ENCODE measurements at places on chromosomes 1 and 21.

GRCh38 chr1:5611851-5612250 lies 380.4 kb downstream of the NPHP4 start:
- H3K27ac ChIP-seq = no peak overlapping the region
- no peaks in the 10 kb centered on the region for H3K27me3 ChIP-seq
- DNase-seq = no peak
- H3K4me3 ChIP-seq = no peak overlapping the region

GRCh38 chr1:41723786-41724185 lies 194.9 kb downstream of the HIVEP3 start:
- no peak for DNase-seq
- H3K4me1 ChIP-seq = peaks cover 17% of the 10 kb centered on the region
- H3K27me3 ChIP-seq = no peaks in the 10 kb centered on the region
- H3K4me3 ChIP-seq = no peak overlapping the region
- no peak overlapping the region for H3K27ac ChIP-seq

GRCh38 chr1:57422271-57423134 lies 1.4 kb downstream of the DAB1 start:
- peaks cover 2% of the 10 kb centered on the region for H3K36me3 ChIP-seq
- H3K4me1 ChIP-seq = peaks cover 21% of the 10 kb centered on the region
- H3K27ac ChIP-seq = no peak overlapping the region
- H3K4me3 ChIP-seq = peak overlapping the region; percentile 75
- DNase-seq = no peak

- no peaks in the 10 kb centered on the region for H3K27me3 ChIP-seq
- H3K4me3 ChIP-seq = peak overlapping the region; percentile 82
- DNase-seq = no peak
- peaks cover 2% of the 10 kb centered on the region for H3K36me3 ChIP-seq
- no peak overlapping the region for H3K27ac ChIP-seq
Observed at GRCh38 chr1:247111259-247111699, 7.1 kb upstream of the ZNF669 start.

- H3K36me3 ChIP-seq = no peaks in the 10 kb centered on the region
- H3K4me3 ChIP-seq = no peak overlapping the region
- H3K27me3 ChIP-seq = no peaks in the 10 kb centered on the region
Observed at GRCh38 chr1:93678491-93678890, 3.1 kb downstream of the BCAR3 start.

GRCh38 chr1:90318431-90318830 lies 323.5 kb downstream of the ZNF326 start:
- H3K27ac ChIP-seq = no peak overlapping the region
- no peak overlapping the region for H3K4me3 ChIP-seq
- no peak for DNase-seq
- H3K27me3 ChIP-seq = peaks cover 10% of the 10 kb centered on the region

GRCh38 chr21:19590044-19590443 lies 1186.5 kb upstream of the TMPRSS15 start:
- peaks cover 7% of the 10 kb centered on the region for H3K4me1 ChIP-seq
- no peaks in the 10 kb centered on the region for H3K36me3 ChIP-seq
- H3K27ac ChIP-seq = no peak overlapping the region
- no peaks in the 10 kb centered on the region for H3K27me3 ChIP-seq
- DNase-seq = no peak
- H3K4me3 ChIP-seq = no peak overlapping the region

GRCh38 chr21:26847002-26847401 lies 1.8 kb upstream of the ADAMTS1 start:
- H3K27ac ChIP-seq = no peak overlapping the region
- H3K36me3 ChIP-seq = peaks cover 5% of the 10 kb centered on the region
- peaks cover 35% of the 10 kb centered on the region for H3K4me1 ChIP-seq
- H3K27me3 ChIP-seq = no peaks in the 10 kb centered on the region
- no peak for DNase-seq

DNA sequence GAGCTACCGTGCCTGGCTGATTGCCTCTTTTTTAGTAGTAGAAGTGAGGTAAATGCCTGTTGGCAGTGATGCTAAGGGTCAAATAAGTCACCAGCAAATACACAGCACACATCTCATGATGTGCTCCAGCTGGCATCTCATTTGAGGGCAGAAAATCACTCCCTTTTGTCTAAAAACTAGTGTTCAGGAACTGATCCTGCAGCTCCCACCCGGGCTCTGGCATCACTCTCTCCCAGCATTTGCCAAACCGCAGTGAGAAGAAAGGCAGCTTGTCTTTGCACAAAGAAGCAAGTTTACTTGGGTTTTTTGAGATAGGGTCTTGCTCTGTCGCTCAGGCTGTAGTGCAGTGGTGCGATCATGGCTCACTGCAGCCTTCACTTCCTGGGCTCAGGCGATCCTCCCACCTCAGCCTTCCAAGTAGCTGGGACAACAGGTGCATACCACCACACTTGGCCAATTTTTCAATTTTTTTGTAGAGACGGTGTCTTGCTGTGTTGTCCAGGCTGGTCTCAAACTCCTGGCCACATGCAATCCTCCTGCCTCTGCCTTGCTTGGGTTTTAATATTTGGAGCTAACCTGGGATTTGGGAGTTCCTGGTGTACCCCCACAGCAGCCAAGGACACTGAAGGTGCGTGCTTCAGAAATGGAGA lies 4.1 kb downstream of the RBP7 start:
- no peaks in the 10 kb centered on the region for H3K36me3 ChIP-seq
- H3K27me3 ChIP-seq = peaks cover 15% of the 10 kb centered on the region
- no peak overlapping the region for H3K27ac ChIP-seq
- H3K4me3 ChIP-seq = no peak overlapping the region
- no peak for DNase-seq

DNA sequence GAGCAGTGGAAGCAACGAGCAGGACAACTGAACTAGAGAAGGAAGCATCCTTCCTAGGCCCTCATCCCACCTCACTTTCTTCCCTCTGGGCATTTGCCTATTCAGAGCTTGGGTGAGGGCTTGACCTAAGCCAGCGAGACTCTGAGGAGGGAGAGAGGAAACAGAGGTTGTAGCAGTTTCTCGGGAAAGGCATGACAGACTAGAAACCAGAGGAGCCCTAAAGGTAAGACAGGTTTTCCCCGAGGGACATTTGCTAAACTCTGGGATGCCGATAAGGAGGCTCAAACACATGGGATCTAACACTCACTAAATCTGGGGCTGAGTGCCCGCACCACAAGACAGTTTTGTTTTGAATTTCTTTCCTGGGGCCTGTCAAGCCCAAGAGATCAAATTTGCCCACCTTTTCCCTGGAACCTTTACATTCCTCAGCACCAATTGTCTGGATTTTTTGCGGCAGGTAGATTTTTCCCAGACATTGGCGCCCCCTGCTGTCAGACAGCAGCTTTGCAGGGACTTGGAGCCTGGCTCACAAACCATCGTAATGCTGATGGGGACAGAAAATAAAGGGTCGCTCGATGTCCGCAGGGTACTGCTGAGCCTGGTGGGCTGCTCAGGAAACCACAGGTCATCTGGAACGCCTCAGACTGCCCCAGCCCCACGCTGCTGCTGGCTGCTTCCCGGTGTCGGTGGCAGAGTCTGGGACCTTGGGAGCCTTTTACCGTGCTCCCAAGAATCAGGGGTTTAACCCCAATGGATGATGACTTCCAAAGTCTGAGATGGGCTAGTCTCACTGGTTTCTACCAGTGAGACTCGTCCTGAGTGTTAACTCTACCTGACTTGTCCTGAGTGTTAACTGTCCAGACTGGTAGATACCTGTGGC lies 23.4 kb upstream of the TSPAN2 start:
- H3K4me3 ChIP-seq = no peak overlapping the region
- no peaks in the 10 kb centered on the region for H3K27me3 ChIP-seq
- no peak for DNase-seq
- peak overlapping the region; percentile 87 for H3K27ac ChIP-seq
- H3K4me1 ChIP-seq = peaks cover 52% of the 10 kb centered on the region
- peaks cover 2% of the 10 kb centered on the region for H3K36me3 ChIP-seq

DNA sequence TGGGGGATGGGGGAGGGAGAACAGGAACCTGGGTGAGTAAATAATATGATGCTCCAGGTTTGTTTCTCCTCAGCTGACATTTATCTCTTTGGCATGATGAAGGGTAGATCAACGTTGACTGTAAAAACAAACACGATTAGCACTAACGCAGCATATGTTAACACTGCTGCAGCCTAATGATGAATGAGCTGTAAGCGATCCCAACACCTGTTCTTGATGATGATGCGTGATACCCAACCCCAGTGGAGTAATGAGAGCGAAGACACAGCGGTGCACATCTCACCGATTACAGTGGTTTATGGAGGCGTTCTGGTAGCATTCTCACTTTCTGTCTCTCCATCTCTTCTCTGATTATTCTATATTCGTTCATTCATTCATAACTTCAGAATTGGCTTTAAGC lies 640.4 kb downstream of the USP25 start:
- no peak overlapping the region for H3K4me3 ChIP-seq
- H3K27me3 ChIP-seq = no peaks in the 10 kb centered on the region
- no peak for DNase-seq
- H3K36me3 ChIP-seq = no peaks in the 10 kb centered on the region
- H3K27ac ChIP-seq = no peak overlapping the region

GRCh38 chr1:93330196-93330595 lies 15.5 kb upstream of the DR1 start:
- peaks cover 3% of the 10 kb centered on the region for H3K36me3 ChIP-seq
- H3K27me3 ChIP-seq = no peaks in the 10 kb centered on the region
- no peak for DNase-seq
- H3K4me3 ChIP-seq = no peak overlapping the region
- no peak overlapping the region for H3K27ac ChIP-seq

- peaks cover 9% of the 10 kb centered on the region for H3K36me3 ChIP-seq
- no peak overlapping the region for H3K27ac ChIP-seq
- no peak overlapping the region for H3K4me3 ChIP-seq
- no peaks in the 10 kb centered on the region for H3K27me3 ChIP-seq
- no peak for DNase-seq
Observed at GRCh38 chr1:197725976-197726375, 49.3 kb downstream of the DENND1B start.

GRCh38 chr1:157992833-157993146 lies 655 bp upstream of the KIRREL1 start:
- peaks cover 10% of the 10 kb centered on the region for H3K27me3 ChIP-seq
- no peaks in the 10 kb centered on the region for H3K36me3 ChIP-seq
- no peak for DNase-seq
- H3K4me1 ChIP-seq = peaks cover 52% of the 10 kb centered on the region
- peak overlapping the region; percentile 93 for H3K4me3 ChIP-seq

GRCh38 chr21:44709426-44710293 lies 1.7 kb downstream of the TSPEAR start:
- peaks cover 70% of the 10 kb centered on the region for H3K27me3 ChIP-seq
- H3K4me3 ChIP-seq = no peak overlapping the region

DNA sequence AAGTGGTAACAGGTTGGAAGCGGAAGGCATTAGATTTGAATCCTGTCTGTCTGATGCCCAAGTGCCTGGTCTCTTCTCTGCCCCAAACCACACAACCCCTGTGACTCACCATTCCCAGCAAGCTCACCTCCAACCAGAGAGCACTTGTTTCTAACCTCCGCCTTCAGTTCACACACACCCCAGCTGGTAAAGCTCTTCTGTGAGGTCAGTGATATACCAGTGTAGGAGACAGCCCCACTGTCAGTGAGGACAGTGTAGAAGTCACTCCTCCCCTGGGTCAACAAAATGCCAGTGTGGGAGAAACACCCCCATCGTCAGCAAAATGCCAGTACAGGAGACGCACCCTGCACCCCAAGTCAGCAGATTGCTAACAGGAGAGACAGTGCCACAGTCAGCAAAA lies 2.6 kb downstream of the RIMS3 start:
- no peaks in the 10 kb centered on the region for H3K27me3 ChIP-seq
- peaks cover 2% of the 10 kb centered on the region for H3K36me3 ChIP-seq

DNA sequence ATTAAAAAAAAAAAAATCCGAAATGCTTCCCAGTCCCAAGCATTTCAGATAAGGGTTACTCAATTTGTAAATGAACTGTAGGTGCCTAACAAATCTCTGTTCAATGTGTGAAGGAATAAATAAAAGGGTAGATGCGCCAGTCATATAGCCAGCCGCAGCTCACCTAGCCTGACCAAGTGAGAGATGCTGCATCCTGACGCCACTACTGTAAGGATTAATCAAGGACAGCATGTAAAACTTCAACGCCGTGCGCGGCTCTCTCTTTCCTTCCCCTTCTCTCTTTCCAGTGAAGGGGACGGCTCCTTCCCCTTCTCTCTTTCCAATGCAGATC lies 441 bp downstream of the PPT1 start:
- H3K27me3 ChIP-seq = peaks cover 4% of the 10 kb centered on the region
- H3K36me3 ChIP-seq = no peaks in the 10 kb centered on the region
- no peak for DNase-seq
- peaks cover 22% of the 10 kb centered on the region for H3K4me1 ChIP-seq

GRCh38 chr21:40563900-40564299 lies 283.1 kb downstream of the DSCAM start:
- no peaks in the 10 kb centered on the region for H3K36me3 ChIP-seq
- no peaks in the 10 kb centered on the region for H3K4me1 ChIP-seq
- no peaks in the 10 kb centered on the region for H3K27me3 ChIP-seq
- no peak for DNase-seq
- H3K4me3 ChIP-seq = no peak overlapping the region

DNA sequence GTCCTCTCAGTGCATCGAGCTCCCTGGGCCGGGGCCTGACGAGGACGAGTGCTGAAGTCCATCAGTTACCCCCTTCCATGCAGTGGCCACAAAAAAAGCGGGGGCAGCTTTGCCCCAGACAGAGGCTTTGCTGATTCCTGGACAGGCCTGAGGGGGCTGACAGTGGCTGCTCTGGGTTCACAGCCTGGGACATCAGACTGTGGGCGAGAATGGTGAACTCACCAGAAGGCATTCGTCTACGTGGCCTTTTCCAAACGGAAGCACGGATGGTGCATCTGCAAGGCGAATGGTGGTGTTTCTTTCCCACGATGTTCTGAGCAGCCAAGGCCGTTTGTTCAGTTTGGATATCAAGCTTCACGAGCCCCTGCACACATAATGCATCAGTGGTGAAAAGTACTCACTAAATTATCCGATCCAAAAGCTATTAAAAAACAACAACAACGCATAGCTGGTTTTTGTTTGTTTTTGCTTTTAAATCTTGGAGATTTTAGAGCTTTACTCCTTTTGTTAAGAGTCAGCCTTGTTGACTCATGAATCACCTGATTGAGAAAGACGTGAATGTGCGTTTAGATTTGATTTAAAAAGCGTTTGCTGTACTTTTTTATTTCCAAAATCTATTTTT lies 6.3 kb upstream of the ZBTB21 start:
- H3K27me3 ChIP-seq = peaks cover 4% of the 10 kb centered on the region
- peaks cover 2% of the 10 kb centered on the region for H3K36me3 ChIP-seq
- no peak overlapping the region for H3K27ac ChIP-seq
- peaks cover 13% of the 10 kb centered on the region for H3K4me1 ChIP-seq
- no peak for DNase-seq
- no peak overlapping the region for H3K4me3 ChIP-seq

All from chondrocyte (in vitro differentiated cells).